ENCODE measurements at places on chromosomes 16 and 17.

DNA sequence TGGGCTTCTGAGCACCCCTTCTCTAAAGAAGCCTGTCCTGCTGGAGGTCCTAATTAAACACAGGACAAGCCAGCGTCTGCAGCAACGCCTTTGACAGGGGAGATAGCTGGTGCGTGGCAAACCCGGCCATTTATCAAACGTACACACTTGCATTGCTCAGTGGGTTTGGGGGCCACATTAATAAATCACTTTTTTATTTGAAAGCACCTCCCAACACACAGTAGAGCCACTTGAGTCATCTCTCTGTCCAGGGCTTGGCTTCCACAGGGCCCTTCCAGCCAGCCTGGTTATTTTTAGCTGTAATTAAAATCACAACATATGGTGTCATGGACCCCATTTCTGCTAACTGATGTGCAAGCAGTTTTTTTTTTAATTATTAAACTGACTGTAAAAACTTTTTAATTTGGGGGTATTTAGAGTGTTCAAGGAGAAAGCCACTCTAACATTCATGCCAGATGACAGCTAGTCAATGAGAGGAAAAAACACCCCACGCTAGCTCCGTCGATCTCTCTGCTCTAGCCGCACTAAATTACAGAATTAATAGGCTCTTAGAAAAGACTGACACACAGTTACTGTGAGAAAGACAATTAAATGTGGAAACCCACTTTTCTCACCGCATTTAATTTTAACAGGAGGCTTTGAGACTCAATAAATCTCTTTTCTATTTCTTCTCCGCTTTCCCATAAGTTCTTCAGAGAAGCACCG, 201.0 kb upstream of the WSCD1 start:
- no peak for DNase-seq

DNA sequence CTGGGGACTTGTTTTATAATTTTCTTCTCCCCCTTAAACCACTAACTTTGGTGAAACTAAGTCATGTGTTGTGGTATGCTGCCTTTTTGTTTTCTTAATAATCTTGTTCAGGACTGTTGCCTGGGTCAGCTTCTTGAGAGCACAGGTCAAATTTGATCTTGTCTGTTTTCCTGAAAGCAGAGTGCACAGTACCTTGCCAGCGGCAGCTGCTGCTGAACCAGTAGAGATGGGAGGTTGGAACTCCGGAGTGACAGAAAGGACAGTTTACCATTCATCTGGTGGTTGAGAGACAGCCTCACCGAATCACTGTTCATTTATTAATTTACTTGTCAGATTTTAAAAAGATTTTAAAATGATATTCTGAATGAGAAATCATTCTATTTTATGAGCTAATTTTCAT, 125.0 kb downstream of the PHKB start:
- no peak for DNase-seq

- DNase-seq, result no peak
Measured at GRCh38 chr17:82094931-82095776, 2.9 kb downstream of the FASN start.

- DNase-seq, result no peak
Measured at GRCh38 chr17:20073055-20073979, 64.2 kb downstream of the SPECC1 start.

GRCh38 chr17:60641810-60642220, 35.8 kb upstream of the BCAS3 start:
- DNase-seq, result no peak

GRCh38 chr17:67834634-67835033, 9.3 kb downstream of the BPTF start:
- DNase-seq, result no peak

DNA sequence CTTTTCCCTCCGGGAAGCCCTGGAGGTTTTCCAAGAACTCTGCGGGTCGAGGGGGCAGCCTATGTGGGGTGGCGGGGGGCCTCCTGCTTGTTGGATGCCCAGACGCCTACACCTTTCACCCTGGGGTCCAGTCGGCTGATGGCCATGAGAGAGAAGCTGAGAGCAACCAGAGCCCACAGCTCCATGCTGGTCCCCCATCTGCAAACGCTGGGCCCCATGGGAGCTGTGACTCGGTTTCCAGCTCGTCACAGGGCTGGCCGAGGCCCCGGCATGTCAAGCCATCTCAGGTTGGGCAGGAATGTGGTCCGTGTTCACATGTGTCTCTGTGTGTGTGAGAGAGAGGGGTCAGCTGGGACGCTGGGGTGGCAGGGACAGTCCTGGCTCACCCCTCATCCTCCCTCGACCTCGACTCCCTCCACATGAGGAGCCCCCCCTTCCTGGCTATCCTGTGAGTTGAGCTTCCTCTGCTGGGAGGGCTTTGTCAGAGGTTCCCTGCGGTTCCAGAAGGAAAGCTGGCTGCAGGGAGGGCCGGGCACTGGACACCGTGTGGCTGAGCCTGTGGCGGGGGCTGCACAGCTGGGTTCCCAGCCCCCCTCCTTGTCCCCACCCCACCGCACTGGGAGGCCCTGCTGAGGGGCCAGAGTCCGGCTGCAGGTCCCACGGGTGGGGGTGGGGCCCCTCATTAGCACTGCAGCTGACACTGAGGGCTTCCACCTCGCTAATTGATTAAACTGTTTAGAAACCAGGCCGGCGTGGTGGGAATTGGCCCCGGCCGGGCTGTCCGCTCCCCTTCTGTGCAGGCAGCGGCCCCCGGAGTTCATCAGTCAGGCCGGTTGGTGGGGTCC, 19.1 kb downstream of the METRNL start:
- no peak for DNase-seq

DNA sequence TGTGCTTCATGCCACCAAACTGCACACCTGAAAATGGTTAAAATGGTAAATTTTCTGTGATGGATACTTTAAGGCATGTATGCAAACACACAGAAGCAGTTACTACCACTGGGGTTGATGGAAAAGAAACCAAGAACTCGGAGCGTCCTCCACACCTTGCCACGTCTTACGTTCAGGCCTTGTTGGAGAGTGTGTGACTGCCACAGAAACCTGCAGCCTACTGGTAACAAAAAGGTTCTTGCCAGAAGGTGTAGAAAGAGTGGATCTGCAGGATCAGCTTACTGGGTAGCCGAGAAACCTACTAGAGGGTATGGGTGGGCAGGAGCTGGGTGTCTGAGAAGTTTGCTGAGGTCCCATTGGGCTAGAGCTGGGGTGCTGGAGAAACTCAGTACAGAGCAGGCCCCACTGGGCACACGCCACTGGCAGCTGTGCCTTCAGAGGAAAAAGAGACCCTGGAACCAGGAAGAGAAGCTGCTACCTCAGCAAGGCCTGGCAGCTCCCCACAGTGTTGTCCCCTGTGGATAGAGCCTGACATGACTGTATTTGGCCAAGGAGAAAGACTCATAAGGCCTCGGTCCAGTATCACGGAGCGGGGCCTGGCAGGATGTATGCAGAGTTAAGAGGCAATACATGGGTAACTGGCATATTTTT, 204.6 kb downstream of the SEC14L1 start:
- no peak for DNase-seq

GRCh38 chr16:4495766-4496165, 19.6 kb downstream of the HMOX2 start:
- no peak for DNase-seq
